ENCODE measurements at places on chromosomes 5 and 9.

DNA sequence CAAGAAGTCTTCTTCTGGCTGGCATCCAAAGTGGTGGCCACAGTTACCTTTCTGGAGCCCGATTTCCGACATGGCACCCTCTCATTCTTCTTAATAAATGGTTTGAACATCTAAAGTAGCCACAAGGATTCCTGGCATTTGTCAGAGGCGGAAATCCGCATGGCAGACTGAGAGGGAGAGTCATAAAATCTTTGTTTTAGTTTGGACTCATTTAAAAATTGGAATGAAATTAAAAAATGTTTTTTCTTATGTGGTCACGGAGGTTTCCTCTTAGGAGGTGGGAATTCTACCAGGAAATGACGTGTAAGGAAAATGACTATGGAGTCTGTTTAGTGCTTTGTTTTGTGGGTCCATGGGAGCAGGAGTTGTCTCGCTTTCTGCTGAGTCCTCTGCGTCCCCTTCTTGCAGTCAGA is 133.0 kb upstream of the PTCH1 start:
- H3K27ac ChIP-seq: no peak overlapping the region
- H3K36me3 ChIP-seq: no peaks in the 10 kb centered on the region
- H3K27me3 ChIP-seq: no peaks in the 10 kb centered on the region
- no peak for DNase-seq

DNA sequence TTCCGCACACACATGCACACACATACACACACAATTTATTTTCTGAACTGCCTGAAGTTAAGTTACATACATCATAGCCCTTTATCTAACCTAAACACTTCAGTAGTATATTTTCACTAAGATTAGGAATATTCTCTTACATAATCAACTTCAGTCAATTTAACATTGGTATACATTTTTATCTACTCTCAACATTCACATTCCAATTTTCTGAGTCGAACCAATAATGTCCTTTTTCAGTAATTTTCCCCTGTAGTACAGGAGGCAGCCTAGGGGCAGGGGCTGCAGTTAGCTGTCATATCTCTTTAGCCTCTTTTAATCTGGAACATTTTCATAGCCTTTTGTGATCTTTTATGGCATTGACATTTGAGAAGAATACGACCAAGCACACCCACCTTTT is 150.1 kb downstream of the DAB2IP start:
- no peak for DNase-seq
- H3K27me3 ChIP-seq: no peaks in the 10 kb centered on the region
- no peaks in the 10 kb centered on the region for H3K36me3 ChIP-seq

- no peaks in the 10 kb centered on the region for H3K4me1 ChIP-seq
- H3K36me3 ChIP-seq: no peaks in the 10 kb centered on the region
- H3K27me3 ChIP-seq: no peaks in the 10 kb centered on the region
- H3K4me3 ChIP-seq: no peak overlapping the region
- no peak for DNase-seq
Observed at GRCh38 chr9:16136961-16137360, 584.1 kb downstream of the CCDC171 start.

DNA sequence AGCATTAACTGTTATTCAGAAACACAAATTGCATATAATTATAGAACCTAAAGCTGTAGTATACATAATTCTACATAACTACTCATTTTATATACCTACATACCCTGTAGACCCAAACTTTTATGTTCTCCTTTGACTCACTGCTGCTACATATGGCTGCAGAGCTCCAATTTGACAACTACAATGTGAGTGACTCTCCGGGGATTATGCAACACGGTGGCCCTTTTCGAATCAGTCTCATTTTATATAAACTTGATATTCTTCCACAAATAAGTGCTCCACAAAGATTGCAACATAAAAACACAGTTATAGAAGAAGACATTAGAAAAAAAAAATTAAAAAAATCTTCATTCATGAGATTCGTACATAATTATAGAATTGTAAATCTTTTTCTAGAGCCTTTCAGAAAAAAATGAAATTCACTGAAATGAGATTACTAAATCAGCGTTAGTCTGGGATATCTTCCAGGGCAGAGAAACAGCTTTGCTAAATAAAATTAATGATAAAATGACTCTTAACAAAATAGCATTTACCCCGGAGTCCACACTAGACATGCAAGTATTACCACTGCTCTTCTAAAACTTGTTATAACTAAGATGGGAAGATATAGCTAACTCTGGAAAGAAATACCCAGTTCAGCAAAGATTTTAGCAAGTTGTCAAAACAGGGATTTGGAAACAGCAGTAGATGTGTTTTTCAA is 52.6 kb downstream of the SRFBP1 start:
- H3K27me3 ChIP-seq: no peaks in the 10 kb centered on the region
- no peak overlapping the region for H3K4me3 ChIP-seq
- no peaks in the 10 kb centered on the region for H3K4me1 ChIP-seq
- no peak for DNase-seq

- no peak overlapping the region for H3K4me3 ChIP-seq
- H3K27me3 ChIP-seq: no peaks in the 10 kb centered on the region
- H3K36me3 ChIP-seq: peaks cover 69% of the 10 kb centered on the region
- H3K4me1 ChIP-seq: peaks cover 65% of the 10 kb centered on the region
- DNase-seq: no peak
Observed at GRCh38 chr5:177367323-177367848, 9.7 kb downstream of the RGS14 start.

DNA sequence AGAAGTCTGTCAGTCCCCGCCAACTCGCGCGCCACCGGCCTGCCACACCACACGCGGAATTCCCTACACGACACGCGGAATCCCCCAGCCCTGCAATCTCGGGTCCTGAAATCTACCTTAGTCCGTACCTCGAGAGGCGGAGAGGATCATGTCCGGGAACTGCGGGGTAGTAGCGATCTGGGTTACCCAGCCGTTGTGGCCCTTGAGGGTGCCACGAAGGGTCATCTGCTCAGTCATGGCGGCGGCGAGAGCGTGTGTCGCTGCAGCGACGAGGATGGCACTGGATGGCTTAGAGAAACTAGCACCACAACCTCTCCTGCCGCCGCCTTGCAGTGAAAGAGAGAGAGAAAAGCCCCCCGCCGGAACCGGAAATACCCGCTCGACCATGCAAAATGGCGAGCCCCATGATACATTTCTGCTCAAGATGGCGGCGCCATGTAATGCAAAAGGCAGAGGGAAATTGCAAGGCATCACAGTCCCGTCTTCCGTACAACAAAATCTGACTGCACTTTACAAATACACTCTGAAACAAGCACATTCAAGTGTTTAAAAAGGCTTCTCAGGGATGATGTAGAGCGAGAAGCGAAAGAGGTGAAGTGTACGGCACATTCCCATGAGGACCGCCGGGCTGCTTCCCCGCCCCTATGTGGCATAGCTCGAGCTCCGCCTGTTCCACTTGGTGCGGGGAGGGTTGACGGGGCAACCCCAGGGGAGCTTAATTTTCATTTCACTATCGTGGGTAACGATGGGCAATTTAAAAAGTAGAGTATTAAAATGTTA is at the start of gene RACK1:
Gene RACK1, minus strand, starts transcription at position 343 of the 780 bp plus-strand sequence. Its CDS starts 106 bp downstream, at position 237.
- peak within 1 kb of the TSS; percentile 99 for H3K4me3 ChIP-seq
- peak; percentile 81 for DNase-seq
- no peaks in the 10 kb centered on the region for H3K27me3 ChIP-seq
- peak within 1 kb of the TSS; percentile 91 for H3K27ac ChIP-seq
- H3K4me1 ChIP-seq: peaks cover 39% of the 10 kb centered on the region
- H3K36me3 ChIP-seq: peaks cover 19% of the 10 kb centered on the region

GRCh38 chr9:110769667-110770066 is 101.1 kb downstream of the MUSK start:
- no peaks in the 10 kb centered on the region for H3K4me1 ChIP-seq
- H3K27me3 ChIP-seq: no peaks in the 10 kb centered on the region
- no peak overlapping the region for H3K4me3 ChIP-seq
- DNase-seq: no peak
- H3K36me3 ChIP-seq: no peaks in the 10 kb centered on the region

DNA sequence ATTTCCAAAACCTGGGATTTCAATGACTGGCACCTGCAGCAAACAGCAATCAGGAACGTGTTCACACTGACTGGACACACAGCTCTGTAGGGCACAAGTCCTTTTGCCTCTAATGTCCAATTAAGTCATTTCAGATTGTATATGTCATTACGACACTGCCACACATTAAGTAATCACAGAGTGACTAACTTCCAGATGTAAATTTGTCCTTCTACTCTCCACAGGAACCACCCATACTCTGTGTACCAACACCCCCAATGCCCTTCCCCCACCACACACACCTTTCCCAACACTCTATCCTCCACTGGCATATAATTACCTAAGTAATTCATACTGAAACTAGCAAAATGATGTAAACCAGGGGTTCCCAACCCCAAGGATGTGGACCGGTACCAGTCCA is 30.5 kb downstream of the LARS1 start:
- H3K4me1 ChIP-seq: no peaks in the 10 kb centered on the region
- no peaks in the 10 kb centered on the region for H3K27me3 ChIP-seq
- no peak overlapping the region for H3K4me3 ChIP-seq

- no peak overlapping the region for H3K4me3 ChIP-seq
- H3K36me3 ChIP-seq: no peaks in the 10 kb centered on the region
- no peak overlapping the region for H3K27ac ChIP-seq
- no peaks in the 10 kb centered on the region for H3K4me1 ChIP-seq
- no peak for DNase-seq
Observed at GRCh38 chr5:33745101-33745770, 146.6 kb downstream of the ADAMTS12 start.

GRCh38 chr9:3955305-3955687 is 344.6 kb downstream of the GLIS3 start:
- H3K27me3 ChIP-seq: no peaks in the 10 kb centered on the region
- no peak overlapping the region for H3K4me3 ChIP-seq
- DNase-seq: no peak
- H3K4me1 ChIP-seq: no peaks in the 10 kb centered on the region
- no peak overlapping the region for H3K27ac ChIP-seq

GRCh38 chr5:77224672-77225355 is 14.3 kb downstream of the PDE8B start:
- no peaks in the 10 kb centered on the region for H3K4me1 ChIP-seq
- no peak overlapping the region for H3K27ac ChIP-seq
- DNase-seq: no peak
- no peaks in the 10 kb centered on the region for H3K36me3 ChIP-seq
- H3K4me3 ChIP-seq: no peak overlapping the region
- no peaks in the 10 kb centered on the region for H3K27me3 ChIP-seq

DNA sequence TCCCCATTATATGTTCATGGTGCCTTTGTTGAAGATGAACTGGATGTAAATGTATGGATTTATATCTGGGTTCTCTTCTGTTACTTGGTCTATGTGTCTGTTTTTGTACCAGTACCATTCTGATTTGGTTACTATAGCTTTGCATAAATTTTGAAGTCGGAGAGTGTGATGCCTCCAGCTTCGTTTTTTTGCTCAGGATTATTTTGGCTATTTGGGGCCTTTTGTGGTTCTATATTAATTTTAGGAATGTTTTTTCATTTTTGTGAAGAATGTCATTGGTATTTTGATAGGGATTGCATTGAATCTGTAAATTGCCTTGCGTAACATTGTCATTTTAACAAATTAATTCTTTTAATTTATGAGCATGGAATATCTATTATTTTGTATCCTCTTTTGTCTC is 36.6 kb upstream of the ZNF366 start:
- no peak for DNase-seq
- H3K4me1 ChIP-seq: no peaks in the 10 kb centered on the region
- no peaks in the 10 kb centered on the region for H3K36me3 ChIP-seq
- no peak overlapping the region for H3K4me3 ChIP-seq

DNA sequence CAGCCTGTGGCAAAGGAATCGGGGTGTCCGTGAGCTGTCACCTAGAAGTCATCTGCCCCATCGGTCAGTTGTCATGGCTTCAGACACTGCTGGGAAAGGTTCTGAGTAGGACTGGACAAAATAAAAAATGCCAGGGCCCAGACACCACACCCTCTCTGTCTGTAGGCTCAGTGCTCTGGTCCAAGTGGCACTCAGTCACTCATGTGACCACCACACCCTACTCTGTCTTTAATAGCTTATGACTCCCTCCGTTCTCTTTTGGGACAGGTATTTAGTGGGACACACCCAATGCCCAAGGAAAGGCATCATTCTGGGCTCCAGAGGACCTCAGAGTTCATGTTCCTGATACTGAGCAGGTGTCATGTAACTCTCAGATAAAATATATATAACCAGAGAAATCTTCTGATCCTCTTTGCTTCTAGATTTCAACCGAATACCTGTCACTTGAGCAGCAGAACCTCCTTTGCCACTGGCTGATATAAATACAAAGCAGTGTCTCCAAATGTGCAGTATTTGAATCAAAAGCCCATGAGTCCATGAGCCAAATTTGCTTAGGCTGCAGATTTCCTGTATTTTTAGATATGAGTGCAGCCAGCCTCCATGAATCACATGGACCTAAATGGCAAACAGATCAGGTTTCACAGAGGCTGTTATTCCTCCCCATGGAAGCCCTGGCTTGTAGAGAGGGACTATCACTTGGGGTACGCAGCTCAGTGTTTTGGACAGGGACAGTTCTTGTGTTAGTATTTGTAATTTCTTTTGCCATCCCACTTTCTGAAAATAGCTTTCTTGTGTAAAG is 272.0 kb downstream of the ARHGAP26 start:
- H3K4me1 ChIP-seq: no peaks in the 10 kb centered on the region
- no peaks in the 10 kb centered on the region for H3K36me3 ChIP-seq
- no peak overlapping the region for H3K4me3 ChIP-seq

DNA sequence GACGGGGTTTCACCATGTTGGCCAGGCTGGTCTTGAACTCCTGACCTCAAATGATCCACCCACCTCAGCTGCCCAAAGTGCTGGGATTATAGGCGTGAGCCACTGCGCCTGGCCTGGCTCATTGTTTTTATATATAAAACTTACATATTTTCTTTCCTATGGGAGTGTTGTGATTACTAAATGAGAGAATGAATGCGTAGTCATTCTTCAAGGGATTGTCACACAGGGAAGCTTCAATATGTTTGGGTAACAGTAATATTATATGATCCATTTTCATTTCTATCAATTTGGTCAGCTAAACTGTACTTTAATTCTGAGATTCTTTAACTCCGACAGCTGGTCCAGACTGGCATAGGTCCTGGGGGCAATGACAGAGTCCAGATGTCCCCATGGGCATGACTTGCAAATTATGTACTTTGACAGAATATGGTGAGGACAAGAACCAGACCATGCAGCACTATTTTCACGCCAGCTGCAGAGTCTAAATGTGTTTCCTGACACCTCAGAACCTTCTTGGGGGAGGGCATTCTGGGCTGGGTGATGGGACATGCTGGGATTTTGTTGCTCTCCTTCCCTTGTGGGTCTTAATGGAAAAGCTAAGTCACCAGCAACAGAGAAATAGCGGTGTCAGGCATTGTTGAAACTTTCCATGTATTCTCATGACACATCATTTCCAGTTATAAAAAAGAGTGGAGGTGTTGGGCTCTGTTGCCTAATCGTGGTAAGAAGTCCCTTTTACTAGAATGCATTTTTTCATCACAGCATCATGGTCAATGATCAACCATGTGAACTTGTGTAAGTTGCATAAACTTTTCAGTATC is 40.9 kb upstream of the TNC start:
- no peaks in the 10 kb centered on the region for H3K36me3 ChIP-seq
- no peaks in the 10 kb centered on the region for H3K27me3 ChIP-seq
- H3K4me1 ChIP-seq: no peaks in the 10 kb centered on the region
- no peak for DNase-seq

GRCh38 chr9:83220730-83221129 is 157.8 kb upstream of the RASEF start:
- H3K4me1 ChIP-seq: no peaks in the 10 kb centered on the region
- H3K27ac ChIP-seq: no peak overlapping the region
- no peak for DNase-seq
- H3K27me3 ChIP-seq: no peaks in the 10 kb centered on the region
- H3K36me3 ChIP-seq: no peaks in the 10 kb centered on the region

GRCh38 chr5:78985116-78985724 is at the start of gene ARSB:
ARSB (minus strand) TSS chr5:78985310; CDS start chr5:78985248, 62 bp downstream.
- peak within 1 kb of the TSS; percentile 76 for H3K27ac ChIP-seq
- H3K4me3 ChIP-seq: peak within 1 kb of the TSS; percentile 79
- DNase-seq: no peak
- peaks cover 13% of the 10 kb centered on the region for H3K4me1 ChIP-seq
- no peaks in the 10 kb centered on the region for H3K36me3 ChIP-seq
- no peaks in the 10 kb centered on the region for H3K27me3 ChIP-seq
